Thoracic aorta (tissue), 2 donors: ENCODE measurements at places on chromosomes 16 and 17.
A peak's percentile ranks its signal among the peaks of the same experiment; 100 is the strongest.

DNA sequence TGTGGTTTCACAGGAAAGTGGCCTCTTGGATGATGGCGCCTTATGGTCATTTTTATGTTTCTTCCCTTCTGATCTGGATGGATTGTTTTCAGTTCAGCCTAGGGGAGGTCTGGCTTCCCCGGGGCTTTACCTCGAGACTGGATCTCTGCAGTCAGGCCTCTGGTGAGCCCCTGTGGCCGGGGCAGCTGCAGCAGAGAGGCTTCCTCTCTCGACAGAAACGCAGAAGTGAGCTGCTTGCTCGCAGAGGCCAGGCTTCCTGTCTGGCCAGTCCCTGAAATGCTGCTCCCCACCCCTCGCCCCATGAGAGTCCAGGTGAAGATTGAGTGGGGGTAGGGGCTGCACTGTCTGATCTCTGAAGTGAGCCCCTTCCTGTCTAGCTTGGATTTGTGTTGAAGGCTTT lies 44.0 kb downstream of the PLCG2 start:
- DNase-seq: no peak
- H3K4me1 ChIP-seq: no peaks in the 10 kb centered on the region
- no peak overlapping the region for H3K4me3 ChIP-seq
- H3K27ac ChIP-seq: no peak overlapping the region
- H3K36me3 ChIP-seq: no peaks in the 10 kb centered on the region

DNA sequence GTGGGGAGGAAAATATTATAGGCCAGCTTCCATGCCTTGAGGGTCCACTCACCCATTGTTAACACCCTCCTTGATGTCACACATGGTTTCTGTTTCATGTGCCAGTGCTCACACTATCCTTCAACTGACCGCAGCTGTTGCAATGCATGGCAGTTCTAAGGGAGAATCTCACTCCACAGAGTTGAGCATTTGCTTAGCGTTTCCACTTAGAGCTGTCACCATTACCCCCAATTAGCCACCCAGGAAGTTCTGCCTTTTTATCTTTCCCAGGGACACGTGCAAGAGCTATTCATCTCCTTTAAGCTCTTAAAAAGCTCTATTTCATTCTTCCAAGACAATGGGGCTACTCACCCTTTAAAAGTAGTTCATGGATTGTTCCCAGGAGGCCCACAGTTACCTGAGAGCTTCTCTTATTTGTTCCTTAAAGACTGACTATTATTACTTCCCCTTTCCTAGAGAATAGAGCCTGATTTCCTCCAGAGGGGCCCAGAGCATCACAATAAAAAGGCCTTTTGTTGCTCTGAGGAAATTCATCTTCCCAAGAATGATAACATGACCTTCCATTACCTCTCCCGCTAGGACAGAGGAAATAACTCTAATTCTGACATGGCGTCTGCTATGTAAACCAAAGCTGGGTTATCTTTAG lies 126.8 kb downstream of the CACNG3 start:
- H3K4me3 ChIP-seq: no peak overlapping the region
- H3K4me1 ChIP-seq: no peaks in the 10 kb centered on the region
- H3K36me3 ChIP-seq: no peaks in the 10 kb centered on the region
- no peak for DNase-seq

GRCh38 chr17:36545077-36545464 lies 352 bp downstream of the GGNBP2 start:
- no peaks in the 10 kb centered on the region for H3K36me3 ChIP-seq
- peaks cover 32% of the 10 kb centered on the region for H3K4me1 ChIP-seq
- H3K27ac ChIP-seq: peak overlapping the region; percentile 99
- H3K27me3 ChIP-seq: no peaks in the 10 kb centered on the region
- peak overlapping the region; percentile 100 for H3K4me3 ChIP-seq

GRCh38 chr16:68743664-68744063 lies 6.6 kb downstream of the CDH1 start:
- H3K27me3 ChIP-seq: no peaks in the 10 kb centered on the region
- H3K27ac ChIP-seq: no peak overlapping the region
- no peaks in the 10 kb centered on the region for H3K4me1 ChIP-seq

- H3K27ac ChIP-seq: no peak within 1 kb of the TSS
- H3K4me3 ChIP-seq: peak within 1 kb of the TSS; percentile 73
- H3K27me3 ChIP-seq: no peaks in the 10 kb centered on the region
- H3K4me1 ChIP-seq: no peaks in the 10 kb centered on the region
- no peak for DNase-seq
Observed at GRCh38 chr17:40364121-40364861, at the start of gene GJD3. Gene GJD3, minus strand, starts transcription at chr17:40364737. Its CDS starts 922 bp downstream, at chr17:40363815.

GRCh38 chr16:17149904-17150483 lies 320.8 kb downstream of the XYLT1 start:
- H3K27ac ChIP-seq: no peak overlapping the region
- H3K27me3 ChIP-seq: no peaks in the 10 kb centered on the region
- H3K4me1 ChIP-seq: no peaks in the 10 kb centered on the region
- H3K36me3 ChIP-seq: no peaks in the 10 kb centered on the region
- no peak overlapping the region for H3K4me3 ChIP-seq
- no peak for DNase-seq

DNA sequence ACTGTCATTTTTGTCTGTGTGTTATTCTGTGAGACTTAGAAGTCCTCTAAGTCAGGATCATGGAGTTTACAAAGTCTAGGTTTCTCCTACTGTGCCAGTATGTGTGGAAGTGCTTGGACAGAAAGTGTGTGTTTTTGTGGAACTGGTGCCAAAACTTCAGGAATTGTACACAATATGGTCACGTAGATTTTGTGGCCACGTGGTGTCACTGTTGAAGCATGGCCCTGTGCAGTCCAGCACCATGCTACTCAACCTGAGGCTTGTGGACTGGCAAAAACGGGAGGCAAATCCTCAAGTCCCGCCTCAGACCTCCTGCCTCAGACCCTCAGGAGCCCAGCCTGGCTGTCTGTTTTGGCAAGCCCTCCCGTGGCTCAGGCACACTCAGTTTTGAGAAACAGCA lies 16.7 kb upstream of the ALKBH5 start:
- no peaks in the 10 kb centered on the region for H3K36me3 ChIP-seq
- no peaks in the 10 kb centered on the region for H3K27me3 ChIP-seq
- DNase-seq: no peak
- no peak overlapping the region for H3K4me3 ChIP-seq
- H3K27ac ChIP-seq: no peak overlapping the region

GRCh38 chr16:67249178-67250044 lies 632 bp downstream of the SLC9A5 start:
- H3K4me3 ChIP-seq: peak overlapping the region; percentile 82
- H3K27ac ChIP-seq: no peak overlapping the region
- no peak for DNase-seq
- no peaks in the 10 kb centered on the region for H3K36me3 ChIP-seq

DNA sequence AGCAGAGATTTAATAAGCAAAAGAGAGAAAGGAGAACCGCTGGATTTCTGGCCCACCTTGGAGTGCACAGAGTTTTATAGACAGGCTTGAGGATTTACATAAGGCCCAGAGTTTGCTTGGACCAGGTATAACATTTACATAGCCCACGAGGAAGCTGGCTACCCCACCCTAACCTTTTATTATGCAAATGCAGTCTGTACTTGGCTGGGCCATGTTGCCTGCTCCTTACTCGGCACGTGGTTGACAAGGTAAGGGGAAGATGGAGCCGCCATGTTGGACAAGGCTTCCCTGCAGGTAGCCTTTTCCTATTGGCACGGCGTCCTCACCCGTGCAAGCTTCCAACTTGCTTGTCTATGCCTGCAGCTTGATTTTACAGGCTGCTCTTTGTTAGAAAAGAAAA lies 35.2 kb upstream of the HS3ST3A1 start:
- DNase-seq: no peak
- H3K27me3 ChIP-seq: no peaks in the 10 kb centered on the region
- peaks cover 3% of the 10 kb centered on the region for H3K4me1 ChIP-seq
- no peaks in the 10 kb centered on the region for H3K36me3 ChIP-seq
- H3K4me3 ChIP-seq: no peak overlapping the region

DNA sequence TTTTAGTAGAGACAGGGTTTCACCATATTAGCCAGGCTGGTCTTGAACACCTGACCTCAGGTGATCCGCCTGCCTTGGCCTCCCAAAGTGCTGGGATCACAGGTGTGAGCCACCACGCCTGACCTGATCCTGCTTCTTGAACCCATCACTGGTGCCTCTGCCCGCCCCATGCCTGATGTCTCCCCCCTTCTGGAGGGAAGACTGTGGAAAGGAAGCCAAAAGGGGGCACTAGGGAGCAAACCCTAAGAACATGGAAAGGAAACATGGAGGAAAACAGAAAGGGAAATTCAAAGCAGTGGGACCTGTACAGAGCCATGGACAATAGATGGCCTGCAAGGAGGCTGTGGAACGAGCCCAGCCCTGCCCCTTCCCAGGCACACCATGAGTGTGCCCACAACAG lies 31.1 kb upstream of the FASN start:
- H3K36me3 ChIP-seq: peaks cover 9% of the 10 kb centered on the region
- H3K27ac ChIP-seq: no peak overlapping the region
- no peak for DNase-seq
- H3K4me1 ChIP-seq: no peaks in the 10 kb centered on the region

GRCh38 chr16:1078579-1079021 lies 6.1 kb downstream of the SSTR5 start:
- peaks cover 72% of the 10 kb centered on the region for H3K4me1 ChIP-seq
- DNase-seq: peak; percentile 64
- no peaks in the 10 kb centered on the region for H3K27me3 ChIP-seq
- H3K36me3 ChIP-seq: no peaks in the 10 kb centered on the region
